Placental epithelial cell (primary cell): ENCODE measurements at places on chromosomes 1 and 21. TPM values are rescaled to one million over a fixed set of nuclear protein-coding genes. Genes with fewer than 3 reads are reported as not detected.

The FCRL5 gene
- not detected in 2 replicates for total RNA-seq

The CSF3R gene
- 1.2 TPM in 1 of 2 replicates, not detected in the other for total RNA-seq

The NSUN4 gene
- 20.0 and 26.6 TPM in 2 replicates for total RNA-seq

The MEF2D gene
- total RNA-seq = 15.3 and 20.8 TPM in 2 replicates

The CASQ2 gene
- 0.54 TPM in 1 of 2 replicates, not detected in the other for total RNA-seq

The IFI44L gene
- total RNA-seq = under 0.01 and 0.11 TPM in 2 replicates

The COL11A1 gene
- 0.22 and 0.79 TPM in 2 replicates for total RNA-seq
